ENCODE measurements at places on chromosomes 7 and 10.

DNA sequence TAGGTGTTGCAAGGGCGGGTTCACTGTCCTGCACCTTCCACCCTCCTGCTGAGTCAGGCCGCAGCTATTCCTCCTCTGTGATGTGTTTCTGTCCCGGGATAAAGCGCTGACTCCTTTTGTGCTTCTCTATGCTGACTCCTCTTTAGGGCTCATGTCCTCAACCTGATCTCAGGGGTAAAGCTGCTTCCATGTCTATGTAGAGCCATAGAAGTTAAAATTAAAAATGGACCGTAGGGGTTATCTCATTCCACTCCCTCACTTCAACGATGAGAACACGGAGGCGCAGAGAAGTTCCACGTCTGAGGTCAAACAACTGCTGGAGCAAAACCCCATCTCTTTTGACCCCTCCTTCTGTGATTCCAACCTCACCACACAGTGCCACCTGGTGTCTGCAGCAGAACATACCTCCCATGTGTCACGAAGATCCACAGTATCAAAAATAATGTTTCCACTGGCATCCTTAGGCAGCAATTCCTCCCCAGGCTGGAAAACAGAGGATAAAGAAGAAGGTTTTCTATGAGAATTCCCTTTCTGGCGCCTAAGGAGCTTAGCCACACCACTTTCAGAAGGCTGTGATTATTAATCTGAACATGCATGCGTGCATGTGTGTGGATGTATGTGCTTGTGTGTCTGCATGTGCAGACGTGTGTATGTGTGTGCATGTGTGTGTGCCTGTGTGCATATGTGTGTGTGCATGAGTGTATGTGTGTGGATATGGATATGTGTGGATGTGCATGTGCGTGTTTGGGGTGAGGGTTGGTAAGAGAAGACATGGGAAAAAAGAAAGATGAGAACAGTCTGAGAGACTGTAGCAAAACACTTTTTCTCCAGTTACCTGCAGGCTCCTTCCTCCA is 81.2 kb upstream of the UCN3 start:
- no peaks in the 10 kb centered on the region for H3K36me3 ChIP-seq
- H3K4me1 ChIP-seq, result peaks cover 16% of the 10 kb centered on the region
- H3K4me3 ChIP-seq, result no peak overlapping the region
- DNase-seq, result peak; percentile 78

DNA sequence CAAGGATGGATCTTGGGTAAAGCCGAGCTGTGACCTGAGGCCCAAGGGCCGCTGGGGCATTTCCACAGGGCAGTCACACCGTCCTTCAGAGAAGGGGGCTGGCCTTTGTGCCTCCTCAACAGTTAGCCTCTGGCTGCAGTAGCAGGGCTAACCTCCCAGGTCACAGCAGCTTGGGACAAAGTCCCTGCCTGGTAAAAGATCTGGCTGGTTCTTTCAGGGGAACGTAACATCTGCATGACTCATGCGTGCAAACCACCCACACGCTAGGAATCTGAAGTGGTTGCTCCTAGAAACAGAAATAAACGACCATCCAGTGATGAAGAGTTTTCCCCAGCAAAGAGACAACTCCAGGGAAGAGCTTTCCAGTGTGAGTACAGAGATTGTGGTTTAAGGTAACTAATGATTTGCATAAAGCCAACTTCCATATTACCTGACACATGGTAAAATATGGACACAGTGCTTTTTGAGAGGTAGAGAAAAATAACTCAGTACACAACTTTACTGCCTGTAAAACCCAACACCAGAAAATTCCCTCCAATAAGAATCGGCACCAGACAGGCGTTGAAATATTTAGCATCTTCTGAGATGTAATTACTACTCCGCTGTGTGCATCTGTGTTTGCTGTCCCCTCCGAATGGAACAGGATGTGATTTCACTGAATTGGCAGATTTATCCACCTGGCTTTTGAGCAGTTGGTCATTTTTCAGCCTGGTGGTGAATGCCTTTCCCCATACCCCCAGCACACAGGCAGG is 84.9 kb upstream of the ADRB1 start:
- DNase-seq, result no peak
- no peak overlapping the region for H3K4me3 ChIP-seq
- peaks cover 29% of the 10 kb centered on the region for H3K4me1 ChIP-seq

DNA sequence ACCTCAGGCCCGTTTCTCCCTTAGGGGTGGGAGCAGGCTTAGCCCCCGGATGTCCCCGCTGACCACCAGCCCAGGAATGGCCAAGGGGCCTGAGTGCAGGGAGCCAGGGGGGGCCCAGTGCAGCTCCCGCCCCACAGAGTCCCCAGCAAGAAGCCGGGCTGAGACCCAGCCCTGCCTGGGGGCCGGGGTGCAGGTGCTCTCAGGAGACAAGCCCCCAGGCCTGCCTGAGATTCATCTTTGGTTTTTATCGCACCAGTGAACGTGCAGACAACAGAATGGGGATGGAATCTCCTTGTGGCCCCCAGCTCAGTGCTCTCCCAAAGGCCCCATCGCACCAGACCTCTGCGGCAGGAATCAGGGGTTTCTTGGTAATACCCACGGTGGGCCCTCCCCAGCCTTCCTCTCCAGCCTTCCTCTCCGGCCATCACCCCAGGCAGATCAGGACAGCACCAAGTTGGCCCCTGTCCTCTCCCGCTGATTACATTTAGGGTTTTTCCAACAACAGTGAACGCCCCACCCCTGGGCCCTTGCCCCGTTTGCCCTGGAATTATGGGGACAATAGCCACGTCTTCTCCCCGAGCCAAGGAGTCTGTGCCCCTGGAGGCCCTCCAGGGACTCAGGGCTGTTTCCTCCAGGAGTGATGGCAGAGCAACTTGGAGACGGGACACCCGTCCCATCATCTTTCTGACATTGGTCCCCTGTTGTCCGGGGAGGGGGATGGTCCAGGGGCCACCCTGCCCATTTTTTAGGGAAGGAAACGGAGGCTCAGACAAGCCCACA is 22.4 kb downstream of the ADAP1 start:
- no peaks in the 10 kb centered on the region for H3K27me3 ChIP-seq
- H3K4me1 ChIP-seq, result peaks cover 71% of the 10 kb centered on the region
- no peak for DNase-seq
- no peak overlapping the region for H3K4me3 ChIP-seq
- no peak overlapping the region for H3K27ac ChIP-seq
- H3K36me3 ChIP-seq, result peaks cover 5% of the 10 kb centered on the region

GRCh38 chr7:29150856-29151255 is 4.5 kb upstream of the CPVL start:
- H3K36me3 ChIP-seq, result no peaks in the 10 kb centered on the region
- no peak overlapping the region for H3K4me3 ChIP-seq
- no peak overlapping the region for H3K27ac ChIP-seq
- H3K27me3 ChIP-seq, result peaks cover 14% of the 10 kb centered on the region
- no peak for DNase-seq

GRCh38 chr7:87361320-87361719 is 15.9 kb downstream of the CROT start:
- peaks cover 17% of the 10 kb centered on the region for H3K36me3 ChIP-seq
- no peaks in the 10 kb centered on the region for H3K4me1 ChIP-seq
- H3K4me3 ChIP-seq, result no peak overlapping the region
- H3K27me3 ChIP-seq, result no peaks in the 10 kb centered on the region
- H3K27ac ChIP-seq, result no peak overlapping the region
- no peak for DNase-seq

DNA sequence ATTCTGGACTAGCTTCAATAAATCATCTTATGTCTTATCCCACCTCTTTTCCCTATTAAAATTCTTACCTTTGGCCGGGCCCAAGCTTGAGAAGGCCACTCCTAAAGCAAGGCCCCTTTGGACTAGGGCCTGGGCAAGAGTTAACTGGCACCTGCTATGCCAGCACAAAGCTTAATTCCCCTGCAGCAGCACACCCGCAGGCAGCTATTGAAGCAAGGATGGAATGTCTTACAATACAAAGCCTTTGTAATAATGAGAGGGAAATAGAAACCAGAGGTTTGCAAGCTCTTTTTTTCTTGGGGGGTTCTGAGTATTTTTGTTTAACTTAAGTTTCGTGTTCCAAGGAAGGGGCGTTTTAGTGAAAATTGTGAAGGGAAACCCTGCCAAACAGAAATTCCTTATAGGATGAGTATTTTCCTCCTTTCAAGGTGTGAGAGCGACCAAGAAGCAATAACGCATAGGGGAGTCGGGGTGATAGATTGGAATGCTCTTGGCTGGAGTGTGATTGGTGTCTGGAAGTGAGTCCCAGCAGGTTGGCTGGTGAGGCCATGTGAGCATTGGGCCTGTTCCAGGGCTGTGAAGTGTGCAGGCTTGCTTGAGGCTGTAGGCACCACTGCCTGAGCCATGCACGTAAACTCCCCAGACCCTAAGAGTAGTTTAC is 148.5 kb downstream of the KIAA1217 start:
- H3K4me1 ChIP-seq, result no peaks in the 10 kb centered on the region
- H3K36me3 ChIP-seq, result no peaks in the 10 kb centered on the region
- no peak overlapping the region for H3K4me3 ChIP-seq
- no peak overlapping the region for H3K27ac ChIP-seq

GRCh38 chr10:88418871-88419270 is 164.2 kb downstream of the RNLS start:
- DNase-seq, result no peak
- no peak overlapping the region for H3K27ac ChIP-seq
- no peaks in the 10 kb centered on the region for H3K27me3 ChIP-seq
- H3K4me1 ChIP-seq, result no peaks in the 10 kb centered on the region
- H3K4me3 ChIP-seq, result no peak overlapping the region

GRCh38 chr7:146321301-146321700 is 204.7 kb downstream of the CNTNAP2 start:
- no peaks in the 10 kb centered on the region for H3K36me3 ChIP-seq
- no peaks in the 10 kb centered on the region for H3K4me1 ChIP-seq
- H3K27ac ChIP-seq, result no peak overlapping the region
- no peak for DNase-seq
- no peak overlapping the region for H3K4me3 ChIP-seq
- no peaks in the 10 kb centered on the region for H3K27me3 ChIP-seq

DNA sequence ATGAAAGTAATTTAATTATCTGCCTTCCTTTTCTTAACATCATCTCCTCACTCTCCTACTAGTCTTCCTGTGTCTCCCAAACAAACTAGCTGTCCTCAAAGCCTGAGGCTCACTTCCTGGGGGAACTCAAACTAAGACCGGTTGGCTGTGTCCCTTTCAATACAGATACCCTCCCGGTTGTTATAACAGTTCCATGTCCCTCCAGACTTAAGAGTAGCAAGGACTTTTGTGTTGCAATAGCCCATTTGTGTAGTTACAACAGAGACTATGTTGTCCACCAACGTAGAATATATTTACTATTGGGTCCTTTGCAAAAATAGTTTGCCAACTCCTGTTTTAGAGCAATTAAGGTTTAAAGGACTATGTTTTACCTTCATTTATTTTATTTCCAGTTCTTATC is 8.6 kb upstream of the TARP start:
- H3K4me3 ChIP-seq, result no peak overlapping the region
- no peak for DNase-seq
- peak overlapping the region; percentile 100 for H3K27ac ChIP-seq
- peaks cover 53% of the 10 kb centered on the region for H3K4me1 ChIP-seq

DNA sequence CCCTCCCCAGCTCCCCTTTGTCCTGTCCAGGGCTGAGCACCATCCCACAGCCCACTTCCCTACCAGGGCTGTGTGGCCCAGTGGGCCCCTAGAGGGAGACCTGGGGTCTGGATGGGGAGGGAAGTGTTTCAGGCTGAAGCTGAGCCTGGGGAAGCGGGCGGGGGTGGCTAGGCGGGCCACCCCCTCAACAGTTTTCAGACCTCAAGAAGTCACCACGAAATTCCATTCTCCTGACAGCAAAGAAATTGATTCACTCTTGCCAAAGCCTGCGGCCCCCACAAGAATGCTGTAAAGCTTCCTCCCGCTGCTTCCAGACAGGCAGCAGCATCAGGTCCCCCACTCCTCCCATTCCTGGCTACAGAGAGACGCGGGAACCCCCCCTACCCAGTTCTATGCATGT is 2.5 kb upstream of the LFNG start:
- no peak overlapping the region for H3K4me3 ChIP-seq
- H3K27ac ChIP-seq, result no peak overlapping the region
- H3K36me3 ChIP-seq, result no peaks in the 10 kb centered on the region
- no peak for DNase-seq
- H3K4me1 ChIP-seq, result peaks cover 43% of the 10 kb centered on the region
- no peaks in the 10 kb centered on the region for H3K27me3 ChIP-seq

DNA sequence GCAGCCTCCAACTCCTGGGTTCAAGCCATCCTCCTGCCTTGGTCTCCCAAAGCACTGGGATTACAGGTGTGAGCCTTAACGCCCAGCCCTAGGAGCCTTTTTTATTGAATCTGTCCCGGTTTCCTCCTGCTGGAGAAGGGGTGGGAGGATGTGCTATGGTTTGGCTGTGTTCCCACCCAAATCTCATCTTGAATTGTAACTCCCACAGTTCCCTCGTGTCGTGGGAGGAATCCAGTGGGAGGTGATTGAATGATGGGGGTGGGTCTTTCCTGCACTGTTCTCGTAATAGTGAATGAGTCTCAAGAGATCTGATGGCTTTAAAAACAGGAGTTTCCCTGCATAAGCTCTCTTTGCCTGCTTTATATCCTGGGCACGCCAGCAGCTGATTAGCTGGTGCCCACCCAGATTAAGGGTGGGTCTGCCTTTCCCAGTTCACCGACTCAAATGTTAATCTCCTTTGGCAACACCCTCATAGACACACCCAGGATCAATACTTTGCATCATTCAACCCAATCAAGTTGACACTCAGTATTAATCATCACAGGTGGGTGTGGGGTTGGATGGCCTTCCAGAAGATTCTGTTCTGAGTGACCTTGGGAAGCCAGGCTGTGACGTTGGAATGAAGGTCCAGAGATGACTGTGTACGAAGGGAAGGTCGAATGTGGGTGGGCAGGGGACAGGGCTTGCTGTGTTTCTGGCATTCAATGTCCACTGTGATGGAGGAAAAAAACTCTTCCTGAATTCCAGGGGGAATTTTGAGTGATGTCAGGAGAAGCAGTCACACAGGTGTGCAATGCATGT is 33.8 kb upstream of the CUX1 start:
- DNase-seq, result no peak
- H3K27me3 ChIP-seq, result no peaks in the 10 kb centered on the region
- no peak overlapping the region for H3K27ac ChIP-seq
- no peaks in the 10 kb centered on the region for H3K36me3 ChIP-seq
- H3K4me3 ChIP-seq, result no peak overlapping the region

DNA sequence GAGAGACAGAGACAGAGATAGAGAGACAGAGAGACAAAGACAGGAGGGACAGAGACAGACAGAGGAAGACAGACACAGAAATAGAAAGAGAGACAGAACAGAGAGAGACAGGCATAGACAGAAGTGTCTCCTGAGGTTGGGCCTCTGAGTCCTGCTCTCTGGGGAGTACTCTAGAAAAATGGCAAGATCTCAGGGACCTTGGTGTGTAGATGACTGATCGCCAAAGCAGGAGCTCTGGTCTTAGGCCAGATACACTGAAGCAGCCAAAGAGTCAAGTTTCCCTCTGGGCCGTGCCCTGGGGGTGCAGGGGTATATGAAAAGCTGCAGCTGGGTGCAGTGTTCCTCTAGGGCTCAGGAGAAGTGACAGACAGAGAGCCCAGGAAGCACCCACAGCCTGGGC is 176.6 kb upstream of the TNS3 start:
- no peaks in the 10 kb centered on the region for H3K36me3 ChIP-seq
- no peaks in the 10 kb centered on the region for H3K27me3 ChIP-seq
- no peak overlapping the region for H3K4me3 ChIP-seq
- no peak overlapping the region for H3K27ac ChIP-seq

Data from natural killer cell (primary cell).